K562 (cell line): ENCODE measurements at places on chromosomes 2 and 18. TPM values are rescaled to one million over a fixed set of nuclear protein-coding genes. Genes with fewer than 3 reads are reported as not detected.
A peak's percentile ranks its signal among the peaks of the same experiment; 100 is the strongest.

GRCh38 chr2:102544182-102544581 is 71.2 kb downstream of the SLC9A4 start:
- H3K36me3 ChIP-seq, result no peaks in the 10 kb centered on the region
- no peaks in the 10 kb centered on the region for H3K27me3 ChIP-seq
- no peak for DNase-seq
- H3K27ac ChIP-seq, result no peak overlapping the region
- no peak overlapping the region for H3K4me3 ChIP-seq

GRCh38 chr2:35790292-35790691 is 565.3 kb upstream of the CRIM1 start:
- DNase-seq, result no peak
- H3K27me3 ChIP-seq, result no peaks in the 10 kb centered on the region
- H3K4me3 ChIP-seq, result no peak overlapping the region
- no peak overlapping the region for H3K27ac ChIP-seq

The C2orf80 gene
- total RNA-seq, result not detected in 2 replicates

The PDCD1 gene
- total RNA-seq, result 0.87 and 1.0 TPM in 2 replicates

DNA sequence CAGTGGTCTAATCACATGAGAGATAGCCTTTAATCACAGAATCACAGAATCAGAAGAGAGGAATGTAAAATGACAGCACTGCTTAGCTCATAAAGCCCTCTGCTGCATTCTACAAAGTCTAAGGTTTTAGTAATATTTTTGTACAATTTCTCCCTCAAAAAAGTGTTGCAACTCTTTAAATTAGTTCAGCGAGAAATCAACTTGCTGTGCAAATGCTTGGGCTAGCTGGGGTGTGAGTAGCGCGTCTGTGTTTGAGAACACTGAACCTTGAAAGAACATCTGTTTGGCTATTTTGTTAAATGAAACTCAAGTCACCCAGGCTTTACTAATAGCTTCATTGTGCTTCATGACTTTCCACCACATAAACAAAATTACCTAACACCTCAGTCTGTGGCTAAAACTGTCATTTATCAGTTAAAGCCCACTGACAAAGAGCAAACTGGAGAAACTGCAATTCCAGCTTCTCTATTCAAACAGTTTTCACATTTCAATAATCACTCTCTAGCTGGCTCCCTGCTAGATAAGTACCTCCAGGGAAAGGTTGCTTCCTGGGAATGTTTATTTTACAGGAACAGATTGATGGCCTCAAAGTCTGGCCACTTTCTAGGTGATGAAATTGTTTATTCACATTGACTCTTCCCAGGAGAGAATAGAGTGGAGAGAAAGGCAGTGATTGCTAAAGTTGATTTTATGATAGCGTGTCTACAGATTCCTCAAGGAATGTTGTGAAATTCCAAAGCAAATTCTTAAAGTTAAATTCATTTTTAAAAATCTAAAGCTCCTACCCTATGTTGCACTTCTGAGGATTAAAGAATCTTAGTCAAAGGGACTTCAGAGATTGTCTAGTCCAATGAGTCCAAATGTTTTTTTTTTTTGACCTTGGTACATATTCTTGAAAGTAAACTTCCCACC is 36.0 kb upstream of the STAT1 start:
- H3K36me3 ChIP-seq, result no peaks in the 10 kb centered on the region
- H3K4me3 ChIP-seq, result no peak overlapping the region
- no peaks in the 10 kb centered on the region for H3K4me1 ChIP-seq
- no peak overlapping the region for H3K27ac ChIP-seq
- H3K27me3 ChIP-seq, result no peaks in the 10 kb centered on the region; the same call in 1 of the 2 replicates

The CREG2 gene
- total RNA-seq, result not detected in 2 replicates

- no peak overlapping the region for H3K4me3 ChIP-seq
- H3K27ac ChIP-seq, result no peak overlapping the region
- no peaks in the 10 kb centered on the region for H3K36me3 ChIP-seq
- H3K4me1 ChIP-seq, result no peaks in the 10 kb centered on the region
Measured at GRCh38 chr2:121791290-121791689, 35.8 kb downstream of the TSN start.

The CD207 gene
- not detected in 2 replicates for total RNA-seq

- DNase-seq, result no peak
- H3K4me3 ChIP-seq, result no peak overlapping the region
- H3K27ac ChIP-seq, result no peak overlapping the region
- H3K27me3 ChIP-seq, result peaks cover 38% of the 10 kb centered on the region
- H3K36me3 ChIP-seq, result no peaks in the 10 kb centered on the region
Measured at GRCh38 chr2:1101982-1102590, 151.4 kb downstream of the SNTG2 start.

- DNase-seq, result no peak
- peak overlapping the region; percentile 1; the same call in 1 of the 2 replicates for H3K4me3 ChIP-seq
- no peaks in the 10 kb centered on the region for H3K36me3 ChIP-seq
Measured at GRCh38 chr18:9017905-9018227, 84.6 kb upstream of the NDUFV2 start.

The ECEL1 gene
- 0.09 TPM in 1 of 2 replicates, not detected in the other for total RNA-seq

GRCh38 chr2:867296-867695 is 83.4 kb upstream of the SNTG2 start:
- H3K36me3 ChIP-seq, result no peaks in the 10 kb centered on the region
- no peaks in the 10 kb centered on the region for H3K4me1 ChIP-seq
- peaks cover 73% of the 10 kb centered on the region for H3K27me3 ChIP-seq
- H3K4me3 ChIP-seq, result no peak overlapping the region
- H3K27ac ChIP-seq, result no peak overlapping the region
- DNase-seq, result no peak

The NOP58 gene
- 135 and 142 TPM in 2 replicates for total RNA-seq

DNA sequence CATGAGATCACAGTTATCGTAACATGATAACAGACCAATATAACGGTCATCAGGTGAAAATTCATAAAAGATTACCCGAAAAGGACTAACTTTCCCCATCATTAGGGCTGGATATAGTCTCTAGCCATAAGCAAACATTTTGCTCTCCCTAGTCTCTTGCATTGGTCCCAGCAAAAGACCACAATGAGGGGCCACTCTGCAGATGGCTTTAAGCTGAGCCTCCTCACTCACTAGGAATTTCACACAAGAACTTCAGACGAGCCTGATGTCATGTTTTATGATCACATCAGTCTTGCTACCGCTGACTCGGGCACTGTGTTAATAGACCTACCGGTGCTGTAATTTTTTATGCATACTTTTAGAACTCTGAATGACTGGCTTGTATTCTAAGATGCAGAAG is 35.2 kb downstream of the STK17B start:
- no peaks in the 10 kb centered on the region for H3K27me3 ChIP-seq
- H3K4me3 ChIP-seq, result no peak overlapping the region
- no peaks in the 10 kb centered on the region for H3K4me1 ChIP-seq
- DNase-seq, result no peak
- H3K27ac ChIP-seq, result no peak overlapping the region
- H3K36me3 ChIP-seq, result peaks cover 35% of the 10 kb centered on the region; the same call in 2 of the 3 replicates

DNA sequence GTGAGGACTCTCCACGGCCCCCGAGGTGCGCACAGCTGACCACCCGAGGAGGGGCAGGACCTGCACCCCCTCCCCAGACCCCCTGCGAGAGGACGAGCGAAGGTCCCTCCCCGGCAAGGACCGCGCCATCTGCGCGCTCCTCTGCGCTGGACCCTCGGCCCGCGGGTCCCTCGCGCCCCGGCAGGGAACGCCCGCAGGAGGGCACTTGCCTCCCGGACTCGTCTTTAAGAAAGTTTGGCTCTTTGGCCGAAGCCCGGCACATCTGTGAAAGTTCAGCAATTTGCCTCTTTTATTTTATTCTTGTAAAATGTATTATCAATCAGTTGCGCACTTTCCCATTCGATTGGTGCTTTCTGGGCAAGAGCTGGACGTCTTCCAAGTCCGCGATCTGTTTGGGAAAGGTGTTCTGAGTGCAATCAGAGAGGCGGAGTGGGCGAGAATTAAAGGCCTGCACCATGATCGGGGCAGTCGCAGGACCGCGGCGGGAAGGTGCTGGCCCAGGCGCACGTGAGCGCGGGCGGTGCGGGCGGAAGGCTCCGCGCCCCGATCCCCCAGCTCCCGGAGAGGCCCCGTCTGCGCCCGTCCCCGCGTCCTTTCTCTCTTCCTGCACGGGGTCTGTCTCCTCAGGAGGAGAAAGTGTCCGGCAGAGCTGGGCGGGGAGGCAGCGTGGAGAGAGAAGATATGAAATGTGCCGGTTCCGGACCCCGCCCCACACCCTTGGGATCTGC is 1.6 kb upstream of the ALKAL2 start:
- H3K27me3 ChIP-seq, result no peaks in the 10 kb centered on the region
- peak overlapping the region; percentile 36 for H3K4me3 ChIP-seq
- DNase-seq, result peak; percentile 36
- H3K27ac ChIP-seq, result no peak overlapping the region
- no peaks in the 10 kb centered on the region for H3K36me3 ChIP-seq
- no peaks in the 10 kb centered on the region; the same call in 2 of the 3 replicates for H3K4me1 ChIP-seq

GRCh38 chr18:22199005-22199404 is 29.6 kb downstream of the GATA6 start:
- H3K36me3 ChIP-seq, result no peaks in the 10 kb centered on the region
- H3K4me3 ChIP-seq, result no peak overlapping the region
- DNase-seq, result no peak
- peaks cover 9% of the 10 kb centered on the region for H3K4me1 ChIP-seq
- peaks cover 6% of the 10 kb centered on the region; the same call in 1 of the 2 replicates for H3K27me3 ChIP-seq

- H3K36me3 ChIP-seq, result no peaks in the 10 kb centered on the region
- no peaks in the 10 kb centered on the region for H3K27me3 ChIP-seq
- H3K27ac ChIP-seq, result no peak overlapping the region
- no peak overlapping the region for H3K4me3 ChIP-seq
Measured at GRCh38 chr2:215071676-215072075, 66.8 kb downstream of the ABCA12 start.

The GNLY gene
- not detected in 2 replicates for total RNA-seq

GRCh38 chr2:2830576-2830975 is 499.5 kb upstream of the MYT1L start:
- no peaks in the 10 kb centered on the region; the same call in 1 of the 2 replicates for H3K4me1 ChIP-seq
- DNase-seq, result no peak
- peaks cover 38% of the 10 kb centered on the region for H3K27me3 ChIP-seq
- no peak overlapping the region for H3K27ac ChIP-seq
- no peaks in the 10 kb centered on the region for H3K36me3 ChIP-seq
- no peak overlapping the region for H3K4me3 ChIP-seq

GRCh38 chr2:222410534-222410933 is 13.8 kb upstream of the SGPP2 start:
- H3K4me3 ChIP-seq, result no peak overlapping the region
- H3K4me1 ChIP-seq, result no peaks in the 10 kb centered on the region
- DNase-seq, result no peak
- no peak overlapping the region for H3K27ac ChIP-seq

DNA sequence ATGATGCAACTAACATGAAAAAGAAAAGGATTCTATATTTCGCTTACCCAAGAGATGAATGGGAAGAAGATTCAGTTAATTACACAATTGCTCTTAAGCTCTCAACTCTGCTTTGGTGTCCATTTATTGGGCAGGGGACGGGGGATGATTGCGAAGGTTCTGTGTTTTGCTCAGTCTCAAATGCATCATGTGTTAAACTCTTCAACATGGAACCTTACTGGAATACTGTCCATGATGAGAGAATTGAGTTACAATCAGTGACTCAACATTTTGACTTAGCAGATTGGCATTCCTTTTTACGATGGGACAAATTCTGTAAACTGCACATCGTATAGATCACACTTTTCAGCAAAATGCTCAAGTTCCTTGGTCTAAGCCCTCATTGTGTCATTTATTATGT is 135.6 kb downstream of the RBMS1 start:
- H3K4me3 ChIP-seq, result no peak overlapping the region
- no peaks in the 10 kb centered on the region for H3K27me3 ChIP-seq
- H3K27ac ChIP-seq, result no peak overlapping the region
- no peaks in the 10 kb centered on the region for H3K36me3 ChIP-seq

The PPP1R1C gene
- total RNA-seq, result not detected in 2 replicates

The KATNAL2 gene
- total RNA-seq, result 0.40 and 0.91 TPM in 2 replicates

- no peaks in the 10 kb centered on the region for H3K27me3 ChIP-seq
- H3K4me1 ChIP-seq, result no peaks in the 10 kb centered on the region
- H3K36me3 ChIP-seq, result no peaks in the 10 kb centered on the region
- H3K4me3 ChIP-seq, result no peak overlapping the region
Measured at GRCh38 chr18:33802955-33803354, 224.9 kb downstream of the ASXL3 start.

DNA sequence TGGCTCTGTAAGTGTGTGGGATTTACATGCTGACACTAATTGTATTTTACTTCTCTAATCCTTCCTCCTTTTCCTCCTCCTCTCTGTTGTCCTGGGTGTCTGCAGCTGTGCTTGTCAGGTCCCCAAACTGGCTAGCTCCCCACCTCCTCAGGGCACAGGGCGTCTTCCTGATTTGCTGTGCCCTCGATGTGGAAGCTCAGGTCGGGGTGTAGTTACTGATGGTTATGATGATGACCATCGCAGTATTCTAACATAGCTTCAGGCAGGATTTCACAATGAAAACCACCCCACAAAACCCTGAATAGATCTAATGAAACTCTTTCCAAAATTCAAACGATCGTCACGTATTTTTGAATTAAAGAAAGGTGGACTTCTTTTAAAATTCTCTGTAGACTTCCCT is 428.4 kb downstream of the TGIF1 start:
- H3K27ac ChIP-seq, result no peak overlapping the region
- DNase-seq, result no peak
- no peak overlapping the region for H3K4me3 ChIP-seq
- H3K4me1 ChIP-seq, result no peaks in the 10 kb centered on the region

GRCh38 chr18:26714739-26715138 is 150.8 kb downstream of the AQP4 start:
- H3K4me3 ChIP-seq, result no peak overlapping the region
- H3K27me3 ChIP-seq, result no peaks in the 10 kb centered on the region
- no peak for DNase-seq

- no peak overlapping the region for H3K4me3 ChIP-seq
- peaks cover 15% of the 10 kb centered on the region for H3K27me3 ChIP-seq
- peaks cover 2% of the 10 kb centered on the region; the same call in 1 of the 3 replicates for H3K36me3 ChIP-seq
- H3K27ac ChIP-seq, result no peak overlapping the region
Measured at GRCh38 chr18:74525741-74526140, 8.6 kb upstream of the CNDP1 start.

- H3K36me3 ChIP-seq, result peaks cover 52% of the 10 kb centered on the region
- no peak overlapping the region for H3K27ac ChIP-seq
- H3K27me3 ChIP-seq, result no peaks in the 10 kb centered on the region
Measured at GRCh38 chr2:232731470-232731869, 34.3 kb downstream of the GIGYF2 start.

GRCh38 chr2:149692961-149693396 is 105.4 kb upstream of the MMADHC start:
- no peak overlapping the region for H3K27ac ChIP-seq
- H3K4me3 ChIP-seq, result no peak overlapping the region
- no peak for DNase-seq
- no peaks in the 10 kb centered on the region for H3K4me1 ChIP-seq
- no peaks in the 10 kb centered on the region for H3K36me3 ChIP-seq

DNA sequence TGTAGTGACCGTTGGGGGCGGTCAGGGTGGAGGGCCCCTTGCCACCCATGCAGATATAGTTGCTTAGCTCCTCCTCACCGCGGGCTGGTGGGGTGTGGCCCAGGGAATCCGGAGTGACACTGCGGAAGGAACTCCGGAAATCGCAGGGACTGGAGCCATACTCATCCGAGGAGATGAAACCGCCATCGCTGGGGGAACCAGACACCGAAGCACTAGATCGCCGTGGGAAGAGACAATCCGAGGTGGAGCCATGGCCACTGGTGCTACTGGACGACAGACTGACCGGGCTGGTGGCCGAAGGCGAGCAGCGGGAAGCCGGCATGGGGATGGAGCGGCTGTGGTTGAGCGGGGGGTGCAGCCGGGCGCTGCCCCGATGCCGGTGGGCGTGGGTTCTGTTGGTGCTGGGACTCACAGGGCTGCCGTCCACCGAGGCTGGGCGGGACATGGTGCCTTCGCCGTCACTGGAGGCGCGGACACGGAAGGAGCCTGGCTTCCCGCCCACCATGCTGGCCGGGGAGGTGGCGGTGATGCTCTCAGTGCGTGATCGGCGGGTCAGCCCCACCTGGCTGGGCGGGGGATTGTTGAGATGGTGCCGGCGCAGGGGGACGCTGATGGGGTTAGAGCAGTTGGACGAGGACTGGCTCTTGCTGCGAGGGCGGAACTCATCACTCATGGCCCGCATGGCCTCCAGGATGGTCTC is 2.2 kb downstream of the IRS1 start:
- H3K36me3 ChIP-seq, result no peaks in the 10 kb centered on the region
- H3K4me3 ChIP-seq, result no peak overlapping the region
- peaks cover 5% of the 10 kb centered on the region; the same call in 1 of the 2 replicates for H3K27me3 ChIP-seq
- no peak for DNase-seq
- peaks cover 28% of the 10 kb centered on the region for H3K4me1 ChIP-seq
